ENCODE measurements at places on chromosomes 3 and 15.

GRCh38 chr3:123499322-123499721 is 50.4 kb upstream of the ADCY5 start:
- peak; percentile 32 for DNase-seq

DNA sequence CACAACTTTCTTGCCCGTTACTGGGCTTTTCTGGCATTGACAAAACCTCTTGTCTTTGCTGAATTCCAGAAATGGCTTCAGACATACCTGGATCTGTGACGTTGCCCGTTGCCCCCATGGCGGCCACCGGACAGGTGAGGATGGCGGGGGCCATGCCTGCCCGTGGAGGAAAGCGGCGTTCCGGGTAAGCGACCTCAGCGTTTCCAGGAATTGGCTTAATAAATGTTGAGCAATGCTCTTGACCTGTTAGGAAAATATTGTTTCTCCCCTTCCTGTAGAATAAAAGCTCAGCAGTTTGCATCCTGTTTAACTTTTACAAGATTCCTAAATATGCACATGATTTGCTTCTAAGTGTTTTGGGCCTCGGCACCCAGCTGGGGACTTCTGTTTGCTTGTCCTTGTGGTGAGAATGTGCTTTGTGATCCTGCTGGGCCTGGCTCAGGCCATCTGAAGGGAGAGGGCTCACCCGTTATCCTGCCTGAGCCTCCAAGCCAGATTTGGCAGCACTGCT is 46.7 kb downstream of the ARNT2 start:
- DNase-seq = peak; percentile 95

DNA sequence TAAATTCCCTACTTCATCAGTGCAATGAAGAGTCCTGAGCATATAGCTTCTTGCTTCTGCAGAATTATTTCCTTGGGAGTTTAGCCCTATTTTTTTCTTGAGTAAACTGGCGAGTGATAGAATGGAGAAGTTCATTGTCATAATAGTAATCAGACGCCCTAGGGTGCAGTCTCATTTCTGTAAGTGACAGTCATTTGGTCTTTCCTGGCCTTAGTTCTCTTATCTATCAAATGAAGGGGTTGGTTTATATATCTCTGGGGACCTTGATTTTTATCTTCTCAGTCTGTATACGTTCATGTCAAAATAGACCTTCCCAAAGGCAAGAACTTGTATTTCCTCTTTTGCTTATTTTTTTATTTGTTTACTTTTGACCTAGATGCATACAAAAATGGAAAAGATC is 9.9 kb upstream of the ALPK3 start:
- no peak for DNase-seq

DNA sequence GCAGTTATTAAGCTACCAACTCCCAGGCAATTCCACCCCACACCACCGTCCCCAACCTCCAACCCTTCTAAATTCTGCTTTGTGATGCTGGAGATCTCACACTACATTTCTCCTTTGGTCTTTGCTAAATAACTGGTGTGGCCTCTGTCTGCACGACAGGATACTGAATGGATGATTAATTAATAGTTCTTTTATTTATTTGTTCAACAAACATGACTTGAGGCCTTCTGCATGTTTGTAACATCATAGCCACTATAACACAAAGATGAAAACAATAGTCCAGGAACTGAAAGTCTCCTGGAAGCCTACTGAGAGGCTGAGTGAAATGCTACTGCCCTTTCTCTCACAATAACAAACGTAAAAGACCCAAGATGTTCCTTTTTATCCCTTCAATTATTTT is 609.5 kb upstream of the UBE2E2 start:
- DNase-seq = no peak

- no peak for DNase-seq
These were observed 38.1 kb downstream of the TCF12 start for GRCh38 chr15:56956538-56956937.
